ENCODE measurements at places on chromosomes 7 and 10.

- no peak for DNase-seq
Measured at GRCh38 chr7:133668296-133669060, 415.6 kb downstream of the EXOC4 start.

GRCh38 chr10:13453896-13454295 is 74.9 kb downstream of the BEND7 start:
- DNase-seq: no peak

DNA sequence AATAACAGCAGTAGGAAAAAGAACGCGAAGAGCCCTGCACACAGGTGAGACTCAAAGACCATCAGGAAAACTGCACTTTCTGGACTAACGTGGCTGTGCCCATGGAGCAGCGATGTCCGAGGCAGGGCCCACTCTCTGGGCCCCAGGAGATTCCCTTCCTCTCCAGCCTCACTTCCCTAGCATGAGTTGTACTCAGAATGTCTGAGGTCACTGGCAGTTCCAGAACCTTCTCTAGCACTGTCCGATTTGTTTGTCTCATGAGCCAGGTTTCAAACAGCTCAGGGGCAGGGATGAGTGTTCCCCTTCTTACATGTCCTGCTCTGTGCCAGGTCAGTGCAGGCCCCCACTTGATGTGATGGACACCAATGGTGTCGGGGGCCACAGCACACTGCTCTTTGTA is 484.2 kb downstream of the PTPRN2 start:
- no peak for DNase-seq

DNA sequence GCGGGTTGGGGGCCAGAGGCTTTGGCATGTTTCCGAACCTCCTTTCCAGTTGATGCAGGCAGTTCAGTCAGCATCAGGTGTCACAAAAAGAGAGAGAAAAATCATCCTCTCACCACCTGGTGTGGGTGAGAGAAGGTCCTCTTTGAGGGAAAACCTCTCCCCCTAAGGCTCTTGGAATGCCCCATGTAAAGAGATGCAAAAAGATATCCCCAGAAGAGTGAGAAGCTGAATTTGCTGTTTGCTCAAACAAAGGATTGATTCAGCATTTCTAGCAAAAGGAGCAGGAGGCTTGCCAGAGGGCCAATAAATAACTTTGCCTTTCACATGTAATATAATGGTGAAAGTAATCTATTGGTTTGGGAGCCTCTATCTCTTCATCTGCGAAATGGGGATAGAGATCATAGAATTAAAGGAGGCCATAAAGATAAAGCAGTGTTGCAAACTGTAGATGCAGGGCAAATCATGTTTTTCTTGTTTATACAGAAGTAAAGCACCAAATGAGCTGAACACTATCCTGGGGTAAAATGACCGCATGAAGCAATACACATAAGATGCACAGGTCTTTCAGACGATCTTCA is 425.9 kb downstream of the LRMDA start:
- DNase-seq: no peak

DNA sequence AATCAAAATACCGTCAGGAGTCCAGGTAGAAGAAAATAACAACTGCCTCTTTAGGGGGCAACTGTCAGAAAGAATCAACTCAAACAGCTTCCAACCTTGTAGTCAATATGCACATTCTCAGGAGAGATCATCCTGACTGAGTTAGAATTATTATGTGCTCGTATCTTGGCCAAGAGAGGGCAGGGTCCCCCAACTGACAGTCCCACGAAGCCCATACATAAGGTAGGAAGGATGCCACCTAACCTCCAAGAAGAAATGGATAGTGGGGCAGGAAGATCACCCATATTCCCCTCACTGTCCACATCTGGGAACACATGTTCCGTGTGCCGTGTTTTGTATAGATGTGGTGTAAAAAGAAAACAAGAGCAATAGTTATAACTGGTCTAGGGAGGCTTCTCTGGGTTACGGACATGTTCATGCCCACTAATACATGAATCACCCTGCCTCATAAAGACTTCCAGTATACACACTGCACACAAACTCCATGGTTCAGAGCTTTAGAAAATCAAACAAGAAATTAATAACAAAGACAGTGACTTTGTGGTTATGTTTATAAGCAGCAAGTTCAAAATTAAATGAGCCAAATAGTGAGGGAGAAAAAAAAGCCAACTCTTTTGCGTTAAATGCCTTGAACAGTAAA is 295.6 kb downstream of the FGFR2 start:
- DNase-seq: no peak

GRCh38 chr7:35355199-35355598 is 101.3 kb upstream of the TBX20 start:
- no peak for DNase-seq

GRCh38 chr10:116752969-116753665 is 10.8 kb upstream of the HSPA12A start:
- no peak for DNase-seq

GRCh38 chr7:13850185-13850752 is 139.2 kb downstream of the ETV1 start:
- peak; percentile 10 for DNase-seq

GRCh38 chr7:40716052-40716451 is 581.2 kb downstream of the SUGCT start:
- DNase-seq: no peak
